ENCODE measurements at places on chromosomes 3 and 15. TPM values are rescaled to one million over a fixed set of nuclear protein-coding genes. Genes with fewer than 3 reads are reported as not detected.

The IL16 gene
- 6.4 TPM for total RNA-seq

The TP53BP1 gene
- total RNA-seq = 40.4 TPM

The SERPINI1 gene
- total RNA-seq = 2.0 TPM

The CIB2 gene
- total RNA-seq = 4.9 TPM

The PSTPIP1 gene
- not detected for total RNA-seq

The ESYT3 gene
- not detected for total RNA-seq

The TNIK gene
- total RNA-seq = 3.4 TPM

The CFAP100 gene
- total RNA-seq = not detected

The TRAIP gene
- total RNA-seq = 7.3 TPM

The CSTA gene
- 2.5 TPM for total RNA-seq

The C3orf18 gene
- 7.5 TPM for total RNA-seq

The PIGBOS1 gene
- 16.2 TPM for total RNA-seq

The ZNF660 gene
- 0.94 TPM for total RNA-seq

The MYL3 gene
- 1.7 TPM for total RNA-seq

The CKMT1B gene
- not detected for total RNA-seq

The GOLGA8M gene
- 1.2 TPM for total RNA-seq

The RPS17 gene
- 1,791 TPM for total RNA-seq

The CFAP161 gene
- not detected for total RNA-seq

The PP2D1 gene
- not detected for total RNA-seq

The ITPKA gene
- 1.1 TPM for total RNA-seq

The WDR93 gene
- total RNA-seq = not detected

The CNTN4 gene
- not detected for total RNA-seq

The SLC38A3 gene
- total RNA-seq = not detected

The TMEM212 gene
- total RNA-seq = not detected

The MKRN2OS gene
- not detected for total RNA-seq

The SLC28A1 gene
- not detected for total RNA-seq

The SERPINI2 gene
- total RNA-seq = not detected

The SLC51A gene
- total RNA-seq = not detected

The TBC1D2B gene
- total RNA-seq = 49.3 TPM

The IL17RB gene
- total RNA-seq = not detected

The ANKRD34C gene
- not detected for total RNA-seq

The DNAH12 gene
- 0.20 TPM for total RNA-seq

The FRMD5 gene
- 0.54 TPM for total RNA-seq

The NPRL2 gene
- total RNA-seq = 15.5 TPM

The APOD gene
- 67.7 TPM for total RNA-seq

The SLC22A14 gene
- not detected for total RNA-seq

The RNU5B-1 gene
- not detected for total RNA-seq

The GOLGA8S gene
- total RNA-seq = 0.39 TPM

The LDHAL6B gene
- not detected for total RNA-seq

The GOLGA8T gene
- total RNA-seq = not detected

The IQCH gene
- 1.8 TPM for total RNA-seq

The ADCY5 gene
- total RNA-seq = 1.2 TPM

The SLC24A5 gene
- total RNA-seq = not detected

The AKAP13 gene
- 57.6 TPM for total RNA-seq

The RHOV gene
- not detected for total RNA-seq

The ZNF80 gene
- total RNA-seq = not detected

The CHRNA7 gene
- 2.8 TPM for total RNA-seq

The AMT gene
- total RNA-seq = 0.39 TPM

The SLITRK3 gene
- not detected for total RNA-seq

The ADGRG7 gene
- total RNA-seq = not detected

The MAP2K1 gene
- 40.5 TPM for total RNA-seq

The TGM5 gene
- not detected for total RNA-seq

The ALS2CL gene
- 0.29 TPM for total RNA-seq

The EDC3 gene
- 15.7 TPM for total RNA-seq

The MYZAP gene
- 0.83 TPM for total RNA-seq

The COL6A5 gene
- not detected for total RNA-seq
